ENCODE measurements at places on chromosomes 4 and X.

DNA sequence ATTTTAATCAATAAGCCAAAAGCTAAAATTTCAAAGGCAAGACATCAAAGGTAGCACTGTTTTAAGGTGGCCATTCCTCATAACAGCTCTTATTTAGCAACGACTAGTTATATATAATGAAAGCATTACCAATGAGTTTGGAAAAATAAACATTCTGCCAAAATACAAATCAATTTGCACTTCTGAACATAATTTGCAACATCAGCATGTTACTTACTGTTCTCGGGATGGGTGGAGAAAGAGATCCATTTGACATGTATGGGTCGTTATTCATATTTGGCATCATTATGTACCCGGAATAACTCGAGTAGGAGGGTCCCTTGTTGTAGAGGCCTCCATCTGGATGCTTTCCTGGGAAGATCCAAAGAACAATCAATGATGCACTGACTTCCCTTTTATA is 5.4 kb downstream of the LEF1 start:
- no peak for DNase-seq

DNA sequence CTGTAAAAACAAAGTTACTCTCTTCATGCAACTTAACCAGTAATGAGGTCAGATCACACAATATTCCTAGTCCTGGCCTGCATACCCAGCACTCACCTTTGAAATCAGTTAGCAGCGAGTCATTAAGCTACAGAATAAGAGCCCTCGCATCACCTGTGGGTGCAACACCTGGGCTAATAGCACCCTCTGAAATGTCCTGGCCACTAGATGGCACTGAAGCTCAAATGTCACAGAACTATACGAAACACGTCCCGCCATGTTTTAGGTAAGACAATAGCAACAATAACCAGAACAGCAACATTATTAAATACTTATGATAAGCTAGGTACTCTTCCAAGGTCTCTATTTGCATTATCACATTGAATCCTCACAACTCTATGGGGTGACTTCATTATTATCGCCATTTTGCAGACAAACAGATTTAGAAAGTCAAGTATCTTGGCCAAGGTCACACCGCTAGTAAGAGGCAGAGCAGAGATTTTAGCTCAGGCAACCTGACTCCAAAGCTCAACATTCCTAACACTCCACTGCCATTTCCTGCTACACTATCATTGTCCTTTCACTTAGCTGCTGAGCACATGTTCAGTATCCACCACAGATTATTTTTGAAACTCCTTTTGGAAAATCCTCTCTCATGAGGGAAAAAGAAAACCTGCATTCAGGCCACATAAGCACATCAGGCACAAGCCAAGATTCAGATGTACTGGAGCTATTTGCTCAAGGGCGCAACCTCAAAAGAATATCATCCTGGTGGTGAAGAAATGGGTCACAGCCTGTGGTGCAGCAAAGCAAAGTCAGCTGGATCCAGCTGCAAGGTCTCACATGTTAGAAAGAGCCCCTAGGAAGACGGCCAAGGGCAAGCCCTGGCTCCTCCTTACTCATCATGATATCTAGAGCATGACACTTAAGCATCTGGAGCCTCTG is 59.5 kb upstream of the KDR start:
- DNase-seq: no peak

GRCh38 chr4:6974138-6974848 is 64.7 kb downstream of the TBC1D14 start:
- peak; percentile 76 for DNase-seq

DNA sequence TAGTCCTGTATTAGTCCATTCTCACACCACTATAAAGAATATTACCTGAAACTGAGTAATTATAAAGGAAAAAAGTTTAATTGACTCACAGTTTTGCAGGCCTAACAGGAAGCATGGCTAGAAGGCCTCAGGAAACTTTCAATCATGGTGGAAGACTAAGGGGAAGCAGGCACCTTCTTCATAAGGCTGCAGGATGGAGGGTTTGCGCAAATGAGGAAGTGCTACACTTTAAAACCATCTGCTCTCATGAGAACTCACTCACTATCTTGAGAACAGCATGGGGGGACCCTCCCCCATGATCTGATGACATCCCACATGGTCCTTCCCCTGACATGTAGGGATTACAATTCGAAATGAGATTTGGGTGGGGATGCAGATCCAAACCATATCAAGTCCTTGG is 12.1 kb upstream of the MAGEA11 start:
- DNase-seq: no peak

- no peak for DNase-seq
These were observed 9.5 kb downstream of the NAF1 start for GRCh38 chr4:163157157-163157556.

DNA sequence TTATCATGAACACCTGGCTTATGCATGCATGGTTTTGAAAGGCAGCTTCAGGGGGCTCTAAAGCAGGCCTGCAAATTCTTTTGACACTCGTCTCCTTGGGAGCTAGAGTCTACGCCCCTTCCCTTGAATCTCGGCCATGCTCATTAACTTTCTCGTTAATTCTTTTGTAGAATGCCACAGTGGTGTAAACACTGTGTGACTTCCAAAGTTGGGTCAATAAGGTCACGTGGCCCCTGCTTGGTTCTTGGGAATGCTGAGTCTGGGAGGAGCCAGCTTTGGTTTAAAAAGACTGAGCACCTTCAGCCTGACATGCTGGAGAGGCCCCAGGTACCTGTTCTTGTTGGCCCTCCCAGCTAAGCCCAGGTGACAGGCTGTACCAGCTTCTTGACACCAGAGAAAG is 228.4 kb downstream of the DHRSX start:
- no peak for DNase-seq

- no peak for DNase-seq
These were observed 973 bp downstream of the STK32B start for GRCh38 chr4:5052204-5052702.

- peak; percentile 38 for DNase-seq
These were observed 76.1 kb downstream of the SORBS2 start for GRCh38 chr4:185735866-185736400.

- no peak for DNase-seq
These were observed 326.7 kb downstream of the STK32B start for GRCh38 chr4:5378002-5378401.

- DNase-seq: no peak
These were observed 156.5 kb upstream of the PJA1 start for GRCh38 chrX:69321789-69322188.

- DNase-seq: no peak
These were observed 310.1 kb downstream of the PPP3CA start for GRCh38 chr4:101037249-101037648.

GRCh38 chrX:21382715-21383114 is 8.5 kb downstream of the CNKSR2 start:
- no peak for DNase-seq

- no peak for DNase-seq
These were observed 174.6 kb downstream of the ANKRD50 start for GRCh38 chr4:124537971-124538370.

GRCh38 chrX:118974088-118974907 is at the start of gene LONRF3:
Gene LONRF3 (plus strand): TSS chrX:118974618. CDS start chrX:118974781, 163 bp downstream.
- DNase-seq: peak; percentile 80

- DNase-seq: no peak
These were observed 13.4 kb downstream of the PRPS2 start for GRCh38 chrX:12804655-12805054.

GRCh38 chrX:16143968-16144367 is 20.6 kb downstream of the GRPR start:
- no peak for DNase-seq

DNA sequence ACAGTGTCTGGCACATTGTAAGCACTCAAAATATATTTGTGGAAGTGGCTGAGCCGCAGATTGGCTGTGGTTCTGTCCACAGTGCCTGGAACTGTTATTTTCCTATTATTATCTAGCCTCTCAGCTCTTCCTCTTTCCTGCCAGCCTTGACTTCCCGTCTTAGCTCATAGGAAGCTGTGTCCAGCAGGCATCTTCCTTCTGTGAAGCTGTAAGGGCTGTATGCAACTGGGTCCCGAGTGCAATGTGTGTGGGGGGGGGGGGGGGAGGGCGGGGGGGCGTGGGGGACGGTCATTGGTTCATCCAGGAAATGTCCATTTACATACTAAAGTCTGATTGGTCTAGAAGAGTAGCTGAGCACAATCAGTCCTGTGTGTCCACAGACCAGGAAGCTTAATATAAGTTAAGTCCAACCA is 210.7 kb downstream of the PDGFRA start:
- peak; percentile 89 for DNase-seq

- no peak for DNase-seq
These were observed 195.5 kb downstream of the ZNF330 start for GRCh38 chr4:141416219-141416618.

DNA sequence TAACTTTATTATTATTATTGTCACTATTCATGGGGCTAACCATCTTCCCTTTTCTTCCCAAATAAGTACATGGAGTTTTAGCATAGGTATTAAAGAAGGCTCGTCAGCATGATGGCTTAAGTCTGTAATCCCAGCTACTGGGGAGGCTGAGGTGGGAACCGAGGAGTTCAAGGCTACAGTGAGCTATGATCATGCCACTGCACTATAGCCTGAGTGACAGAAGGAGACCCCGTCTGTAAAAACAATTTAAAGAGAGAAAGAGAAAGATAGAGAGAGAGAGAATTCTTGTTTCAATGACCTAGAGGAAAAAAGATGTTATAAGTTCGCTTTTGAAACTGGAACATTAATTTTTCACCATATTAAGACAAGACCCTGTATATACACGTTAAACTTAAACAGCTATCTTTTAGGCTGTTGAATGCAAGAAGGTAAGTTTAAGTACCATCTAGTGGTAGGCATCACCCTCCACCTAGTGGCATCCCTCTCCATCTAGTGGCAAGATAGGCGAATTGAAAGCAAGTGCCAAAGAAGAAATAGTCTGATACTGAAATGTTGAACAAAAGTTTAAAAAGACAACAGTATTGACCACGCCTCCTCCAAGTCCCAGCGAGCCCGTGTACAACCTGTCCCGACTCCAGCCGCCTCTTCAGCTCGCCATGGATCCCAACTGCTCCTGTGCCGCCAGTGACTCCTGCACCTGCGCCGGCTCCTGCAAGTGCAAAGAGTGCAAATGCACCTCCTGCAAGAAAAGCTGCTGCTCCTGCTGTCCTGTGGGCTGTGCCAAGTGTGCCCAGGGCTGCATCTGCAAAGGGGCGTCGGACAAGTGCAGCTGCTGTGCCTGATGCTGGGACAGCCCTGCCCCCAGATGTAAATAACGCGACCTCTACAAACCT is 26.0 kb upstream of the YTHDC1 start:
- peak; percentile 39 for DNase-seq

DNA sequence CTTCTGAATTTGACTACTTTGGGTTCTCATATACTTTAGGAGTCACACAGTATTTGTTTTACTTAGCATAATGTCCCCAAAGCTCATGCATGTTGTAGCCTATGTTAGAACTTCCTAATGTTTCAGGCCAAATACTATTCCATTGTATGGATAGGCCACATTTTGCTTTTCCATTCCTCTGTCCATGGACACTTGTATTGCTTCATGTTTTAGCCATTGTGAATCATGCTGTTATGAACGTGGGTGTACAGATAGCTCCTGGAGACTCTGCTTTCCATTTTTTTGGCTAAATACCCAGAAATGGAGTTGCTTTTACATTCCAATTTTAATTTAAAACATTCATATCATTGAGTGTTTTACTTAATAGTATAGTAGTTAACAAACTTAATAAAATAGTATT is 54.5 kb downstream of the HTT start:
- DNase-seq: no peak

DNA sequence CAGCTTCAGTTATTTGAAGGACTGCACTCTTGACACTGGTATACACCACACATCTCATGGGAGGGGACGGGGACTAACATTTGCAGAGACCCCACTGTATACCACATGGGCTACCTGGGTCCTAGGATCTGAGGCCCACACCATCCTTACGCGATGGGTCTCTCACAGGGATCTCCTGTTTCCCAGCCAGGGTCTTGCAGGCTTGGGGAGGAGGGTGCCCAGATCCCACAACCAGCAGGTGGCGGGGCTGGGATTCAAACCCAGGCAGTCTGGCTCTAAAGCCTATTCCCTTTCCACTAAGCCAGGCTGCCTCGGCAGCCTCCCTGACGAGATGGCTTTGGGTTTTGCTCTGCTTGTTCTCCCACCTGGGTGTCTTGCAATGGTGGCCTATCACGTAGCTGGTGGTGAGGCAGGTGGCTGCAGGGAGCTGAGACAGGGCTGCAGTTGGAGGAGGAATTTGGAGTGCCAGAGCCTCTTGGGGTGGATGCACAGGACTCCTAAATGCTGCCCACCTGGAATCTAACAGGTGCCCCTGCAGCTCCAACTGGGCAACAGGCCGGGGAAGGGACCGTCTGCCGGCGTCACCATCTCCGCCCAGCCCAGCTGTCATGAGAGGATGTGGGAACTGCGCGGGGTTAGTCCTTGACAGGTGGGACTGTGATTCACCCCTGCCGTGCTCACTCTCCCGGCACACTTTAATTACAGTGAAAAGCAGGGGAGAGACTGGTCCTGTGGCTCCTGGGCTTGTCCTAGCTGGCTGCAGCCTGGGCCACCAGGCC is 110.7 kb downstream of the PSAPL1 start:
- DNase-seq: no peak

DNA sequence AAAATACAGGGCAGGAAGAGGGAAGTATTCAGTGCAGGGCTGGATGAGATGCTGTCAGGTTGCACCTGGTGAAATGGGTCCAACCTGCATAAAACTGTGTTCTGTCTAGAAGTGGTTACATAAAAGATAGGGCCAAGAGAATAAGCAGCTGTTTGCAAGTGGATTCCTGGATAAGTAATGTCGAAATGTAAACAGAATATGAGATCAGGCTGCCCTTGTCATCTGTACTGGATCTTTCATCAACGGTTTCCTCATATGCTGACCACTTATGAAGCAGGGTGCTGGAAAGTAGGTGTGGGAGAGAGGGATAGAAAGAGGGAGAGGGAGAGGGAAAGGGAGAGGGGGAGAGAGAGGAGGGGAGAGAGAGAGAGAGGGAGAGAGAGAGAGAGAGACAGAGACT is 349.8 kb upstream of the CPEB2 start:
- DNase-seq: no peak

- no peak for DNase-seq
These were observed 870.2 kb downstream of the C4orf33 start for GRCh38 chr4:129966175-129966574.

DNA sequence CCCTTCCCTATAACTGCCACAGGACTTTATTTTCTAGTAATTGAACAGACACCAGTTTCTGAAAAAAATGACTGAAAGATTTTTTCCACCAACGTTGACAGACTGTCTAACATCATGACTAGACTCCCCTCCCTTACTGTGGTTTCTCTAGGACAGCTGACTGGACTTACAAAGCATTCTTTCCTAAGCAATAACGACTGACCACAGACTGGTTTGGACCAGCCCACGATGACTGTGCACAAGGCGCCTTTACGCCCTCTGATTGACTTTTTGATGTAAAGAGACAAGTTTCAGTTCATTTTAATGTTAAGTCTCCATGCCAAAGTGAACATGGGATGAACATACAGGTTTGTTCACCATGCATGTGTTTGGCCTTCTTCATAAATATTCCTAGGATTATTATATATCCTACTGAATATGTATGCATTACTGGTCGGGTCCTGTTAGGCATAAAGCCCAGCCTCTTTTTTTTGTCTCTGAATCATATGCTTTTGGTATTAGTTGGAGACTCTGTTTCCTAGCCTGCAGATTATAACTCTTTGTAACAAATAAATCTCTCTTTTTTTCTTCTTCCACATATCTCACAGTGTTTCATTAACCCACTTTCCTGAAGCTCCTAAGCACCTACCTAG is 50.5 kb upstream of the UGT2B4 start:
- no peak for DNase-seq

GRCh38 chr4:88308587-88308986 is 24.2 kb upstream of the PPM1K start:
- no peak for DNase-seq

Measured in CD14-positive monocyte (primary cell).